ENCODE measurements at places on chromosomes 12 and 14.

DNA sequence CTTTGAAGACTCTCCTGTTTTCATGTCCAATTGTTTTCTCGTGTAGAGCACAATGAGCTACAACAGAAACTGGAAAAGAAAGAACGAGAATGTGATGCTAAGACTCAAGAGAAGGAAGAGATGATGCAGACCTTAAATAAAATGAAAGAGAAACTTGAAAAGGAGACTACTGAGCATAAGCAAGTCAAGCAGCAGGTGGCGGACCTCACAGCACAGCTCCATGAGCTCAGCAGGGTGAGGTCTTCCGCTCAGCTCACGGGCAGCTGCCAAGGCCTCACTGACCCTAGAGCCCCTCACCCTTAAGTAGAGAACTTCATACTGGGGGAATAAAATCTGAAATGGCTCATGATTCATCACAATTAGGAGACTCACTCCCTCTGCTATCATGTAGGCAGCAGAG lies 134.7 kb downstream of the GPR135 start:
- no peak for DNase-seq

GRCh38 chr14:54593860-54594259 lies 26.9 kb downstream of the SAMD4A start:
- DNase-seq = no peak

DNA sequence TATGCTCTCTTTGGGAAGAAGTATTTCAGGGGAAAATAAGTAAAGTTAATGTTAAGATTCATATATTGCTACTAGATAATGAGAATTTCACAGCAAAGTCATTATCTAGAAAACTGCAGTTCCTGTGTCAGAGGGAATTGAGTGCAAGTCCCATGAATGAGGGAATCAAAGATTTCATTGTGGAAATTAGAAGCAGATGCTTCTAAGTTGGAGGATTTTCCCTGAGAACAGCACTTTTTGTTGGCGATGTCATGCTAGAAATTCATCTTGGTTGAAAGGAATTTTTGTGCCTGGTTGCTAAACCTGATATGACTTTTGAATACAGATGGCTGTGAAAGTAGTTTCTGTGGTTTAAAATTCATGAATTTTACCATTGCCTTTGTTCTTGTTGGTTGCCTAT lies 25.6 kb downstream of the FRMD6 start:
- no peak for DNase-seq

DNA sequence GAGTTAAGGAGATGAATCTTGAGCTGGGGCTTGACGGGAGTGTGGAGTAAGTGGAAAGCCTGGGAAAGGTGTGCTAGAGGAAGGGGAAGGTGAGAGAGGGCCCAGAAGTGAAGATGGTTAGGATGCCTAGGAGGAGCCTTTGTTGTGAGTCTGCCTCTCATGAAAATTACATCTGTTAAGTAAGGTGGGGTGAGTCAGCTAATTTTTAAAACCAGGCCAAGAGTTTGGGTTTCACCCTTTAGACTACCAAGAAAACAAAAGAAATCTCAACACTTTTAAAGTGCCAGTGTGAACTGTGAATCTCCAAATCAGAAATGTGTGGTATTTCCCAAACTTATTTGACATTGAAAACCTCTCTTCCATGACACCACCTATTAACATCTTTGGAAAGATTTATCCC lies 185.2 kb downstream of the CRADD start:
- no peak for DNase-seq

- no peak for DNase-seq
These were observed 181.3 kb downstream of the ITPR2 start for GRCh38 chr12:26651566-26652188.

DNA sequence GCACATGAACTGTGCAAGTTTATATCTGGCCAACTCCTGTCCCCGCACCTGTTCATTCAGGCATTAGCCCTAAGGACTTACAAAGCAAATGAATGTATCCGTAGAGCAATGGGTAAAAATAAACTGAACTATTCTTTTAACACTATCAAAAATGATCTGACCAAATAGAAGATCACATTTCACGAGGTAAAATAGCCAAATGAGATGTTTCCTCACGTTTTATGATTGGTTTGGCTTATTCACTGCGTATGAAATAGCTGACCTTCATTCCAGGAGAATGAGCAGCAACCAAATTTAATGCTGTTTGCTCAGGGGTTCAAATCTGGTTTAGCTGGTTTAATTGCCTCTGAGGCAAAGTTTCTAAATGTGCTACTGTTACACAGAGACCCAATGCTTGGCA lies 216.0 kb upstream of the EEA1 start:
- no peak for DNase-seq

- DNase-seq = no peak
These were observed 68.7 kb downstream of the STON2 start for GRCh38 chr14:81331229-81332021.

- no peak for DNase-seq
These were observed 681 bp downstream of the TSHR start for GRCh38 chr14:80956102-80956501.

GRCh38 chr12:26402648-26403047 lies 207.3 kb downstream of the SSPN start:
- no peak for DNase-seq

GRCh38 chr12:50400104-50400637 lies 514 bp upstream of the LARP4 start:
- no peak for DNase-seq

DNA sequence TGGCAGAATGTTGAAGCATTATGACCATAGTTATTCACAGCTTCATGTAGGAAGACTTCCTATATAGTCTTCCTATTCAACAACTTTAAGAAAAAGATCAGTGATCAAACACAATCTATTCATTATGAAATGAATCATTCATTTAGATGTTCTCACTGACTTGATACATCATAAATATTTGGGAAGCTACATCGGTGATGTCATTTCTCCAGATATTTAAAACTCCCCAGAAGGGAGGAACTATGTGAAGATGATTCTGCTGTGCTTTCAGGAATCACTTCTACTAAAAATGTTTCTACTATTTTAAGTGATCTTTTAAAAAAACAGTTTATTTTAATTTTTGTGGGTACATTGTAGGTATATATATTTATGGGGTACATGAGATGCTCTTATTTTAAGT lies 316.4 kb downstream of the BCAT1 start:
- DNase-seq = no peak

- DNase-seq = no peak
These were observed 268.9 kb downstream of the FLRT2 start for GRCh38 chr14:85798856-85799255.

DNA sequence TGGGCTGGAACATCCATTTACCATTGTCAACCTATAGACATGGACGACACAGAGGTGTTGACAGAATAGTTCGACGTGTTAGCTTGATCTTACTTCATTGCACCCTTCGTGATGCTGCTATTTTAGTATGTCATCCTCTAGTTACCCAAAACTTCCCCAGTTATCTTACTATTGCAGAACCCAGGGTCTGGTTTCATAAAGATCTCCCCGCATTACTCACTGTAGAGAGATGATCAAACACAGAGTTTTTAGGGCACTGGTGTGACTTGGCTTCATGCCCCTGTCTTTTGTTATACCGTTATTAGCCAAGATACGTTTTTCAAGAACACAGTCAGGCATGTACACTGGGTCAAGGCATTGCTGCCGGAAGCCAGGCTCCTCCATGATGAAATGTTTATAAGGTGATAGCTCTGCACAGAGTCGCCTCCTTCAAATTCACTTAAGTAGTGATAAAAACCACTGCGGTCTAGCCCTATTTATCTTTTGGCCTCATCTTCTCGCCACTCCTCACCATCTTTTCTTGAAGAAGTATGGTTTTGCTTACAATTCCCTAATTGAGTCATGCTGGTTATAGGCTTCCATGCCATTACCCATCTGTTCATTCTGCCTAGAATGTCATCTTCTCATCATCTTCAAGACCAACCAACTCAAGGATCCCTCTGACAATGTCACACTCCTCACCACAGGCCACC lies 1127.9 kb downstream of the VRK1 start:
- DNase-seq = no peak

DNA sequence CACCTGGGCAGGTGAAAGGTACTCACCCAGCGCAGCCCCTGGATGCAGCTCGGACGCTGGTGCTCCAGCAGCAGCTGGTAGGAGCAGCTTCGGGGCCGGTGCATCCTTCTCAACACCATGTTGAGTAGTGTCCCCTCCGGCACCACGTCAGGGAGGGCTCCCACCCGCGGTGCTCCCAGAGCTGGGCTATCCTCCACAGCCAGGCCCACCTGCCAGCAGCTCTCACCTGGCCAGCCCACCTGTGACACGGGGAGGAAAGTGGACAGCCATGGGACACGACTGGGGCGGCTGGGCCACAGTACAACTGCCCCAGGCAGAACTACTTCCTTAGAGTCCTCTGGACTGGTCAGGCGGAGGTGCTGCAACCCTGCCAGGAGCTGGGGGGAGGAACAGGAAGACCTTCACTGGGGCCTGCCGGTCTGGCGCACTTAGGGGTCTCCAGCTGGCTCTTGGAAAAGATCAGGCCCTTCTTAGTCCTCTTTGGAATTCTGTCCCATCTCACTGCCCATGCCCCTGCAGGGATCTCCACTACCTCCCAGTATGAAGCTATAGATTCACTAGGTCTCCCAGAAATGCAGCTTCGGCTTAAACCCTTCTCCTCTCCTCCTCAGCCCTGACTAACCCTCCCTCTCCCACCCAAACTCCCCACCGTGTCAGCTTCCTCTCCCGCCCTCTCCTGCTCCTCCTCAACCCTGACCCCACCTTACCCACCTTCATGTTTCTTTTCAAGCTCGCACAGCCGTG lies 668 bp downstream of the RAPGEF3 start:
- no peak for DNase-seq

DNA sequence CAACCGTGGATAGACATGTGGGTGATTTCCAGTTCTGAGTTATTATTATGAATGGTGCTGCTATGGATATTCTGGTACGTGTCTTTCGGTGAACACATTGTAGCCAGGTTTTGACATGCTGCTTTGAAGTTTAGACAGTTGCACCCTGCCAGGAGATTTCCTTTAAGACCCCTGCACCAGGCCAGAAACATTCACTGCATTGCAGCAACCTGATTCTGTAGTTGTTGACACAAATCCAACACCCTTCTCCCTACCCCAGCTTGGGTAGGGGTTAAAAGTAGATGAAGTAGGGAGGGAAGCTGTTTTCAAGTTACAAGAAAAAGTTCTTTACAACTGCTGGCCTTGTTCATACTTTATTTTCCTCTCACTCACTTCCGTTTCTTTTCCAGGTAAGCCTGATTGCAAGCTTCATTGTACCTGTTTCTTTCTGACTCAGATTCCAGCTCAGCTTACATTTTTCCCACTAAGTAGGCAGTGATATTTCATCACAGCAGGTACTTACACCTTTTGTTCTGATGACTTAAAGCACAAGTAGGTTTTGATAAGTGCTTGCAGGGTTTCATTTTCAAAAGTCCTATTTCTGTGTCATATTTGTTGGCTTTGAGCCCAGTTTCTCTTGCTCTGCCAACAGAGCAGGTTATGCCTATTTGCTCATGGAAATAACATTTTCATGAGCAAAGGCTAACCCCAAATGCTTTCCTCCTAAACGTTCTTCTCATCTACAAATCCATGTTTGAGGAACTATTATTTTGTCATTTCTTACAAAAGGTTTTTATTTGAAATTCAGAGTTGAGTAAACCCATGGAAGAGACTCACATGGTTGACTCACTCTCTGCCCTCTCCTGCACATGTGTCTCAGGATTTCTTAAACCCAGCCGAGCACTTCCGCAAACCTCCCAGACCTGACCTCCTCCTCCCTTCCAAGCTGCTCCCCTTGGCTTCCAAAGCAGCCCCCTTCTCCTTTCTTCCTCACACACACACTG lies 12.1 kb upstream of the LTA4H start:
- no peak for DNase-seq
